CMK (cell line): ENCODE measurements at places on chromosomes 7 and 10.

DNA sequence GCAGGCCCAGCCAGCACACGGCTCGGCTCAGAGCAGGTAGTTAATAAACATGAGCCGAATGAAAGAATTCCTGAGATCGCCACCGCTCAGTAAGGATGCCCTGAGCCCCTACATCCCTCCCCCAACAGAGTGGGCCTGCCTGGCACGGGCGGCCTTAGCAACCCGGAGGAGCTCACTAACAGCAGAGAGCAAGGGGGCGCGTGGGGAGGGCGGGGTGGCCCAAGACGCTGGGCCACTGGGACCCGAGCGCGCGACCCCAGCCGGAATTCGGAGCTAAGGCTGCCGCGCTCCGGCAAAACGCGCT, 403 bp upstream of the ENO4 start:
- no peak for DNase-seq

DNA sequence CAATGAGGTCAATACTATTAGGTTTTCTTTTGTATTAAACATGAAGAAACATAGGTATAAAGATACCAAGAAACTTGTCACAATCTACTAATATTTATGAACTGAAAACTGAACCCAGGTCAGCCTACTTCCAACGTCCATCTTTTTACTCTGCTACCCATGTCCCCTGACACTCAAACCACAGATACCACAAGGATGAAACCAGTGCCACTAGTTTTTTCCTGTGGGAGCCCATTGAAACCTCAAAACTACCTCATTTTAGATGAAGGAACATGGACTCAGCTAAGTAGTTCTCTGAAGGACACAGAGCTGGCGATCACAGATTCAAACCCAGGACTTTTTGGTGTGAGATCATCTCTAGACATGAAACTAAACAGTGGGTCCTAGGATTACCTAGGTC, 6.8 kb downstream of the TET1 start:
- no peak for DNase-seq

GRCh38 chr7:127158659-127159058, 94.1 kb downstream of the GRM8 start:
- no peak for DNase-seq

DNA sequence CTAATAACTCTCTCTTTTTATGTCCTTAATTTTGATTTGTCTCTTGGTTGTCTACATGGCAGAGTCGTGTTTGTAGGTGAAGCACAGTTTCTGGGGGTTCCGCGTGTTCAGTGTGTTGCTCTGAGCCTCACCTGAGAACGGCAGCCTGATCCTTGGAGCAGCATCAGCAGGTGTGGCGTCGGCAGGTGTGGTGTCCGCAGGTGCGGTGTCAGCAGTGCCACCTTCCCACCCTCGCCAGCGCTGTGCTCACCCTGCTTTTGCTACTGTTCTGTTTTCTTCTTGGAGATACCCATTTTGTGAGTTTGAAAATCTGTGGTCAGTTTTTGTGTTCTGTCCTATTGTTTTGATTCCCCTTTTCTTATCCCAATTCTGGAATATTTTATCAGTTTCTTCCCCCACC, 406.6 kb downstream of the GLRX3 start:
- no peak for DNase-seq

GRCh38 chr7:85620936-85621685, 434.3 kb upstream of the SEMA3D start:
- DNase-seq = no peak

- no peak for DNase-seq
Measured at GRCh38 chr10:92173996-92174395, 116.9 kb downstream of the CPEB3 start.

- DNase-seq = no peak
Measured at GRCh38 chr7:40805361-40805760, 670.6 kb downstream of the SUGCT start.

- no peak for DNase-seq
Measured at GRCh38 chr10:130491011-130491692, 355.0 kb downstream of the GLRX3 start.

- no peak for DNase-seq
Measured at GRCh38 chr7:98238076-98238475, 14.0 kb downstream of the TECPR1 start.

DNA sequence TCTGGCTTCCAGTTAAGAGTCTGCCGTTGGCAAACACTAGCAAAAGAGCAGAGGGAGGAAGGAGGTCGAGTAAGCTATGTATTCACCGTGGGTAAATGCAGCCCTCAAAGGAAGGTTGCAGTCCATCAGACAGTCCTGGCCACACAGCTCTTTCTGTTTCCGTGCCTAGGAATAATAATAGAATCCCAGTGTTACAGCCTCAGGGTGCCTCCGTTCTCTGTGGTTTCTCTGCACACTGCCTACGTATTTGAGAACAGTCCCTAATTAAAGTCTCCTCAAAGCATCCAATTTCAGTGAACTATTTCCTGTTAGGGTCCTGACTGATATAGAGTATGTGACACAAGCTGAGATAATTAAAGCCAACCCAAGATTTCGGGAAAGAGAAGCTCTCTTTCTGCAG, 176.7 kb downstream of the GPAM start:
- no peak for DNase-seq

DNA sequence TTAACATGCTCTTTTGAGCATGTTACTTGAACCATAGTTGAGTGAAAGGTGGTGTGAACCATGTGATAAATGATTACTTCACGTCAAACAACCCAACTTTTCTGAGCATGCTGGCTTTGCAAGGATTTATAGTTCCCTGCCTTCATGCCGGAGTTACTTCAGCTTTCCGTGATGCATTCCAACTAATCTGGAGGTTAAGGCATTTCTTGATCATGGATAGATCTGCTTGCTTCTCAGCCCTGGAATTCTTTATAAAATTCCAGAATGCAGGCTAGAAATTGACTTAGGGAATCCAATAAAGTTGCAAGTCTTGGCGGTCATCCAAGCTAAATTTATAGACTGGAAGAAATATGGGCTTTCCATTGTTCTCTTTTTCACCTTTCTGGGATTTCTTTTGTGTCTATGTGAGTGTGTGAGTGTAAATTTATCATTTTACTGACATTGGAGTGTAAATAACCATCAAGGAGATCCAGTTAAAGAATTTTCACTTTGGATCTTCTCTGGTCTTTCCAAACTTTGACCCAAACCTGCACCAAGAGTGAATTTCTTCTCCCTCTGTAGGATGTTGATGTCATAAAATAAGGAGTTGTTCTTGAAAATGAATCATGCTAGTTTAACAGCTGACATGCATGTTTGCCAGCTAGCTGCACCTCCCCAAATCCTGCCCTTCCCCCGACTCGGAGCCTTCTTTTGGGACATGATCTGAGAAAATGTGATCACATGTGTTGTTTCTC, 289.0 kb downstream of the TWIST1 start:
- no peak for DNase-seq

DNA sequence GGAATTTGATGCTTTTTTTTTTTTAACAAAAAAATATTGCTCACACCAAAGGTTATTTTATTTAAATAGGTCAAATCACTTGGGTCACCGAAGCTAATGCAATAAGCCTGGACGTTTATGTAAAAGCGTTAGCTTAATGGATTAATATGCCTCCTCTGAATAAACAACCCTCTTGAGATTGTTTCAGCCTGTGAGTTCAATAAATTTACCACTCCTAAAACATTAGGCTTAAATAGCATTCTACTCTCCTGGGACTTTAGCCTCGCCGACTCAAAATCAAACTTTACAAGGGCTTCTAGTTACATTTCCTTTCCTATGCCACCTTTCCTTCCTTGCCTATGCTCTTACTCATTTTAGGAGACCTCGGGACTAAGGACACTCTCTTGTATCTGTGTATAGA, 79.3 kb downstream of the DNAJB9 start:
- no peak for DNase-seq

DNA sequence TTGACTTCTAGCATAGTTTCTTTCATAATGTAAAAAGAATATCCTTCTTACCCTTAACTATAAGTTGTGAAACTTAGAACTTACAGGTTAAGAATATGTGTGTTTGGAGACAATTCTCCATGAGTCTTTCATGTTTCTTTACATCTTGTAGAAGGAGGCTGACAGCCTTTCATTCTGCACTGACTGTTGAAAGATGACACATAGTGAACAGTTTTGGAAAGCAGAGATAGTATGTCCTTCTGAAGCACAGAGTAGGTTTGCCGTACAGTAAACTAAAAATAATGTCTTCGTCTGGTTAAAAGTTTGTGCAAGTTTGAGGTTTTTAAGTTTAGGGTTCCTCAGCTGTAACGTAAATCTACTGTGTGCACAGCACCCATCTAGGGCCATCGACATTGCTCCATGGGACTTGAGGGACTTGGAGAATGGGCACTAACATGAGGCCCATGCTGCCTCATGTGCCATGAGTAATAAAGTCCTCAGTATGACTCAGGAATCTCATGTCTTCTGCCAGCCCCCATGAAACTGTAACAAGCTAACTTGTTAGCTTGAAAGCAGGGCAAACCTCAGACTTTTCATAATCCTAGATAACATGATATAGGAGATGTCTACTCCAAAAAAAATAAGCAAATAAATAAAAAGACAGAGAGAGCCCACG, 24.5 kb upstream of the ELAPOR2 start:
- DNase-seq = no peak

DNA sequence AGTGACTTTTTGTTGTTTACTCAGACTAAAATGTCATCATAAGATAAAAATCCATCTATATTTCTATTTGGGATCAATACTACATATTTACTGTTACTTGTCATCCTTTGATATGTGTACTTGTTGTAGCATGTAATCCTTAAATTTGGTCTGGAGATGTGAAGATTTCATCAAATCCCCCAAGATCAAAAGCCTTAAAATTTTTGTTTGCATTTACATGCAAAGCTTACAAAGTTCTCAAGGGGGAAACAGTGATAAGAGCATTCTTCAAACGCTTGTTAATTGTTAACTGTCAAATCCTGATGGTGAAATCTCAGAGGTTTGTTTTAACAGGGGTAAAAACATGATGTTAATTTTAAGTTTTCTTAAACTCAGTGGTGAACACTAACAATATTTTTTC, 84.9 kb upstream of the SKAP2 start:
- DNase-seq = no peak

DNA sequence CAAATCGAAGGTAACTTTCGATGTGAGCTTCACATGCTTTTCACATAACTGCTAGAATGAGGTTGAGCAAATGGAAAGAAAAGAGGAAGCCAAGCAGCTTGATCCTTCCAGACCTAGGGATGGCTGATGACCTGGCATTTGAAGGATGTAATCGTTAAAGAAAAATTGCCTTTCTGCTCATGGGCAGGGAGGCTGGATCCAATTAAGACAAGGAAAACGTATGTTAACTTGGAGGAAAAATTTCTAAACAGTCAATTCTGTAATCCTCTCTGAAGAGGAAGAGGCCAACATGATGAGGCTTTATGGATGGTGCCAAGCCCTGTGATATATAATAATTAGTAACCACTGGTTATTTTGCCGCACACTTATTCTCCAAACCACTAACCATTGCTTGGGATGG, 12.5 kb downstream of the GRK5 start:
- no peak for DNase-seq

DNA sequence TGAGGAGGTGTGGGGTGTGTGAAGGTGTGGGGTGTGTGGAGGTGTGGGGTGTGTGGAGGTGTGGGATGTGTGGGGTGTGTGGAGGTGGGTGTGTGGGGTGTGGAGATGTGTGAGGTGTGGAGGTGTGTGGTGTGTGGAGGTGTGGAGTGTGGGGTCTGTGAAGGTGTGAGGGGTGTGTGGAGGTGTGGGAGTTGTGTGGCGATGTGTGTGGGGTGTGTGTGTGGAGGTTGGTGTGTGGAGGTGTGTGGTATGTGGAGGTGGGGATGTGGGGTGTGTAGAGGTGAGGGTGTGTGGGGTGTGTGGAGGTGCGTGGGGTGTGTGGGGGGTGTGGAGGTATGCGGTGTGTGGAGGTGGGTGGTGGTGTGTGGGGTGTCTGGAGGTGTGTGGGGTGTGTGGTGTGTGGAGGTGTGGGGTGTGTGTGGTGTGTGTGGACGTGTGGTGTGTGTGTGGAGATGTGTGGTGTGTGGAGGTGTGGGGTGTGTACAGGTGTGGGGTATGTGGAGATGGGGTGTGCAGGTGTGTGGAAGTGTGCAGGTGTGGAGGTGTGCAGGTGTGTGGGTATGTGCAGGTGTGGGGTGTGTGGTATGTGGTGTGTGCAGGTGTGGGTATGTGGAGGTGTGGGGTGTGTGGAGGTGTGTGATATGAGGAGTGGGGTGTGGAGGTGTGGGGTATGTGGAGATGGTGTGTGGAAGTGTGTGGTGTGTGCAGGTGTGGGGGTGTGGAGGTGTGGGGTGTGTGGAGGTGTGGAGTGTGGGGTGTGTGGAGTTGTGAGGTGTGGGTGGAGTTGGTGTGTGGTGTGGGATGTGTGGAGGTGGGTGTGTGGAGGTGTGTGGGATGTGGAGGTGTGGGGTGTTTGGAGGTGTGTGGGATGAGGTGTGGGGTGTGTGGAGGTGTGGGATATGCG, 34.5 kb downstream of the SPDYE17 start:
- DNase-seq = no peak

DNA sequence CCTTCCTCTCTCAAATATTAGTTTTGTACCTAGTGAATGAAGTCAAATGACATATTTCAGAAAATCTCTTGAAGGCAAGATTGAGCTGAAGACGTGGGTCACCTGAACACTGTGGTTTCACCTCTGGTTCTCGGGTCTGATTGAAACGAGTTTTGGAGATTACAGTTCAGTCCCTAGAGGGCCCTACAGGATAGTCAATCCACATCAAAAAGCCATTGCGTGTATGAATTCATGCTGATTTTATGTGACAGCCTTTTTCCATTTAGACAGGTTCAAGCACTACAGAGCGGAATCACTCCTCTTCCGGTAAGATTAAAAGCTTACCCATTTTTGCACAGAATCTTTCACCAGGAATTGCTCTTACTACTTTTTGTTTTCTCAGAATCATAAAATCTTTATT, 62.2 kb downstream of the VIM start:
- no peak for DNase-seq

GRCh38 chr10:30583778-30584415, 45.7 kb downstream of the LYZL2 start:
- DNase-seq = no peak

- DNase-seq = no peak
Measured at GRCh38 chr10:63667596-63668480, 146.6 kb downstream of the REEP3 start.

- DNase-seq = no peak
Measured at GRCh38 chr10:95434583-95434982, 126.6 kb downstream of the SORBS1 start.

- no peak for DNase-seq
Measured at GRCh38 chr10:32995751-32996150, 37.7 kb upstream of the ITGB1 start.

- no peak for DNase-seq
Measured at GRCh38 chr7:71112436-71112835, 19.5 kb upstream of the GALNT17 start.

DNA sequence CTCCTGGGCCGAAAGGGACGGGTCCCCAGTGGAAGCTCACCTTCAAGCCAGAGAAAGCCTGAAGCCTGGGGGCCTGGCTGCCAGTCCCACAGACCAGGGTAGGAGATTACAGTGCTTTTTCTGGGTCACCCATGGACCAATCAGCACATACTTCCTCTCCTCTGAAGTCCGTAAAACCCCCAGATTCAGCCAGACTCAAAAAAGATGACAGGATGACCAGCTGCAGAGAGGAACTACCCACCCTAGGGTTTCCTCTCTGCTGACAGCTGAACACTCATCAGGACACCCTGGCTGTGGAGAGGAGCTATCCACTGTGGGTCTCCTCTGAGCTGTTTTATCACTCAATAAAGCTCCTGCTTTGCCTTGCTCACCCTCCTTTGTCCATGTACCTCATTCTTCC, 78.0 kb downstream of the SAMD9 start:
- DNase-seq = no peak
